Fibroblast of mammary gland (primary cell): ENCODE measurements at places on chromosomes 1 and 21.

DNA sequence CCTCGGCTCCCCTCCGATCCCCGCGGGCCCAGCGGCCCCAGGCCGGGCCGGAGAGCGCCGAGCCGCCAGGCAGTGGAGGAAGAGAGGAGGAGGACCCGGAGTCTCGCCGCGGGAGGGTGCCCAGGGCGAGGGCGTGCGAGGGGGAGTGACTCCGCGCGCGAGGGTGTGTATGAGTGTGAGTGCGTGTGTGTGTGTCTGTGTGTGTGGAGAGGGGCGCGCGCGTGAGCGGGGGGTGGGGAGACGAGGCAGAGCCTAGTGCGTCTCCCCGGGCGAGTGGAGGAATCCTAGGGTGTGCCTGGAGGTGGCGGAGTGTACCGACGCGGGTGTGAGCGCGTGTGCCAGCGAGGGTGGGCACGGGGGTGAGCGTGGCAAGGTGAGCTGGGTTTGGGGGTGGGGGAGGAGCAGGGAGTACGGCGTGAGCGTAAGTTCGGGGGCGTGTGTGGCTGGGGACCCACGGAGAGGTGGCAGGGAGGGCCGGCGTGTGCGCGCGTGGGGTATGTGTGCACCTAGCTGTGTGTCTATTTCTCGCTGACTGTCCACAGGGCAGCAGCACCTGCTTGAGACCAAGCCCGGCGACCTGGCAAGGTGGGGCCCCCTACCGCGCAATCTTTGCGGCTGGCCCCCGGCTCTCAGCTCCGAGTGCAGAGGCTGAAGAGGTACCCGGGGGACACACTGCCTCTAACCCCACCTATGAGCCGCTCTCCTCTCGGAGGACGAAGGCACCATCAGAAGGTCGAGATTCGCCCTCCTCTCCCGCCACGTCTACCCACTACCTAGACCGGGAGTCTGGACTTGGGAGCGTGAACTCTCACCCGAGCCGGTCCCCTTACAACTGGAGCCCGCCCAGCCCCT, 784 bp upstream of the KCND3 start:
- DNase-seq, result no peak

- no peak for DNase-seq
These were observed 205.3 kb upstream of the RAB4A start for GRCh38 chr1:229065613-229066012.

DNA sequence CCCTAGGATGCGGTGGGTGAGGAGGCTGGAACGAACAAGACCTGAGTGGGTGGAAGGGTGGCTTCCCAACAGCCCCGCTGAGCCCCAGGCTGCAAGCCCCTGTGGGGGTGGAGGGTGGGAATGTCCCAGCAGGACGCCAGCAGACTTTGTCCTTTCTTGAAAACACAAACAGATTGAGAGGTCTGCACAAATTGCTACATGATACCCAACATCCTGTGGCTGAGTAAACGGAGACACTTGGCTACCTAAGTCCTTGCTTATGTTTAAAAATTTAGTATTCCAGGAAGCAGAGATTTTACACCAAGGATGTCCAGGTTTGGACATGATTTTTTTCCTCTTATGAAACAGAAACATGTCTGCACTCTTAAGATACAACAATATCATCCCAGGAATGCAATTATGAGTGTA, 11.8 kb upstream of the F3 start:
- DNase-seq, result peak; percentile 62

DNA sequence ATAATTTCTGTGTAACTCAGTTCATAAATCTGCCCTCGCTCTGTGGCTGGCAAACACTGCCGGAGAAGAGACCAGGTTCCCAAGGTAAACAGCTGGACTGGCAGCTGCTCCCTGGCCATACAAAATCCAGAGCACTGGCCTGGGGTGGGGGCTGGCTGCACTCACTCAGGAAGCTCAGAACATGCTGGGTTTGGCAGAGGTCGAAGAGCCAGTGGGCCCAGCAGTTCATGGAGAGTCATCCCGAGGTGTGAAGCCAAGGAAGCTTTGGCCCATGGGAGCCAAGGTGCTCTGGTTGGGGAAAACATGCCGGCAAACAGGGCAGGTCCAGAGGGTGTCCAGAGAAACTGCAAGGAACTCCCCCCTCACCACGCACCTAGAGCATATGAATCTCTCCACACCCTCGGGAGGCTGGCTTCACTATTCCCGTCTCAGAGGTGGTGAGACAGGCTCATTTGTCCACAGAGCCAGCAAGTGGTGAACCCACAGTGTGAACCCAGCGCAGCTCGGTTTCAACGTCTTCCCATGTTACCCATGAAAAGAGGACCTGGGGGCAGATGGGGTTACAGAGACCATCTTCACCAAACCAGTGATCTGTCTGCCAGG, 102.4 kb downstream of the DMRTB1 start:
- DNase-seq, result no peak

- DNase-seq, result peak; percentile 32
These were observed 977 bp downstream of the LCA5L start for GRCh38 chr21:39444421-39445180.

- no peak for DNase-seq
These were observed 20.2 kb upstream of the ZNF436 start for GRCh38 chr1:23389837-23390321.

- DNase-seq, result no peak
These were observed 85.2 kb upstream of the TMPRSS2 start for GRCh38 chr21:41593051-41593759.

GRCh38 chr1:20385630-20386029, 95.0 kb downstream of the VWA5B1 start:
- no peak for DNase-seq

- no peak for DNase-seq
These were observed 3.0 kb downstream of the MYOG start for GRCh38 chr1:203082571-203083462.

DNA sequence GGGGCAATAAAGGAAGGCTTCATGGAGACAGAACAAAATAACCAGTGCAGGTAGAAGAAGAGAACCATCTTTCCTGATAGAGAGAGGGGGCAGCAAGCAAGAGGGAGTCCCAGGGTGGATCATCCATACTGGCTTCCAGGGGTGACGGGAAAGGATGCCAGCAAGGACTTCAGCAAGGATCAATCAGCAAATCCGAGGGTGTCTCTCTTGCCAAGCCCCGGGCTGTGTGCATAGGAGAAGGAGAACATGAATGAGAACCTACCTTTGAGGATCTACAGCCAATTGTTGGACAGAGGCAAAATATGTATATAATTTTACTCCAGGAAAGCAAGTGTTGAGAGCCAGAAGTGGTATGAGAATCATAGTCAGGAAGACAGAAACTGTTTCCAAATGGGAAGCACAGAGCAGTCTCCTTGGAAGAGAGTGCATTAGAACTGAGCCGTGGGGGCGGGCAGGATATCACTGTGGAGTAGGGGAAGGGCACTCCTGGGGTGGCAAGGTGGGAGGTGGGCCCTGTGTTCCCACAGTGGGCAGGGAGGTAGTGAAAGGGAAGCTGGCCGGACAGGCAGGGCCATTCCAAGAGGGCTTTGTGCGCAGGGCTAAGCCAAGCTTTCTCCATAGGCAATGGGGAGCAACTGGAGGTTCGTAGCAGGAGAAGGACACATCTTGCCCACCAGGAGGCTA, 1.1 kb upstream of the S100A9 start:
- no peak for DNase-seq

DNA sequence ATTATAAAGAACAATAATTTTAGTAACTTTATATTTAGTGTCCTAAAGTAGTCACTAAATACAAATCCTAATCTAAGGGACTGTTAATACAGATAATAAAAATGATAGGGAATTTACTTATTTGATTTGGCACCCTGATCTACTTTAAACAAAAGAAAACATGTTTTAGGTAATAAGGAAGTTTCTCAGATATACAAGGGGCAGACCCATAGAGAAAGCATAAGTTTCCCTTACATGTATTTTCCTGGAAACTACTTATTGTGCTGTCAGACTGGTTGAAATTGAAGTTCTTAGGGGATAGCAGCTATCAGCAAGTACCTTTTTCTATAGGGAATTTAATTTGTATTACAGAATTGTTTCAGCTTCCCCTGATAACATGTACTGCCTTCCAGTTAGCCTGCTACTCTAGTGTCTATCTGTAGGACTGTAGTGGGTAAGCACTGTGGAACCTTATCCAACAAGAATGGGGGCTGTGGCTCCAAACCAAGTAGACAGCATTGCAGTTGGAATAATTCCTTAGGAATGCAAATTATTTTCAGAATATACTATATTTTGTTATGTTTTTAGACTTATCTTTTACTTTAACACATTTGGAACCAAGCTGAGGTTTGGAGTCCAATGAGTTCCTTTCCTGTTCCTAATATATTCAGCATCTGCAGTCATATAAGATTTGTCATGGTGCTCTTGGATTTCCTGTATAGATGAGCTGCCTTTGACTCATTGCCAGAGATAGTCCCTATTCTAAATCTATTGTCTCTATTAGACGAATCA, 14.7 kb downstream of the MSH4 start:
- DNase-seq, result peak; percentile 42

- DNase-seq, result no peak
These were observed 46.5 kb upstream of the TENT5B start for GRCh38 chr1:27058966-27059669.

GRCh38 chr1:55718758-55719671, 503.9 kb upstream of the USP24 start:
- DNase-seq, result peak; percentile 100

DNA sequence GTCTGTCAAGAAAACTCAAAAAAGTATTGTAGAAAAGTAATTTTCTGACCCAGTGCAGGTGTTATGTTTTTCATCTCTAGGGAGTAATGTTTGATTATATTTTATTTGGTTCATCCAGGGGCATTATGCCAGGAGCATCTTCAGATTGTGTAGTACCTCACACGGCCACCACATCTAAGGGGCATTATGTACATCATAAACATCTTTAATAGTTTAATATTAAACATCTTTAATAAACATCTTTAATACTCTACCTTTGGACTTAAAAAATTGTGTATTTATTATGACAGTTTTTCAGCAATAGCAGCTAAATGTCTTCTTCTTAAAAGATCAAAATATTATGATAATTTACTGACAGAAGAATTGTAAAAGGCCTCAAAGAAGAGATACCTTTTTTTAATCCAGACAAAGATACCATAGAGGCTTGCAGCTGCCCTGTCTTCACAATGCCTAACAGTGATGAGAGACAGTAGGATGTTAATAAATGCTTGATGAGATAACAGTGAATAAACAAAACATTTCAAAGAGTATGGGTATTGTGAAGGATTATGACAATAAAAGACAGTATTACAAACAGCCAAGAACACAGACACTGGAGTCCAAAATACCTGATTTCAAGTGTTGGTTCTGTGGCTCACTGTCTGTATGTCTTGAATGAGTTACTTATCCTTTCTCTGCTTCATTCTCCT, 240.9 kb upstream of the ADGRL2 start:
- DNase-seq, result peak; percentile 30

DNA sequence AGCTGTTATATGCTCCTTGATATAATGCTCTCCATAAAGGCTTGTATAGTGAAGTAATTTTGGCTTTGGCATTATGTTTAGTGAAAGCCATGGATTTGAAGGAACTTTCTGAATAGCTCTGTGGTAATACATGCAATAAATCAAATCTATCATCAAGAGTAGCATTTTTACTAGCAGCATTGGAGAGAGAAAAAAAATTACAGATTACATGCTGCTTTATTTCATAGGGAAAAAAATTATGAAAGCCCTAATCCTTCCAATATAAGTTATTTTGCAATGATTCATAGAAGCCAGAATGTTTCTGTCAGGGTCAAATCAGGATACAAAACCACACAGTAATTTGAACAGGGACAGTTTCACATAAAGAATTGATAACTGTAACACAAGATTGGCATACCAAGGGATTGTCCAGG, 250.0 kb downstream of the SPATA17 start:
- DNase-seq, result peak; percentile 24

GRCh38 chr1:53822931-53823330, 15.2 kb downstream of the NDC1 start:
- DNase-seq, result no peak

GRCh38 chr21:43624339-43624738, 34.9 kb downstream of the HSF2BP start:
- DNase-seq, result no peak

GRCh38 chr1:161772397-161772796, 6.3 kb downstream of the ATF6 start:
- DNase-seq, result no peak

- no peak for DNase-seq
These were observed 543.5 kb upstream of the PTBP2 start for GRCh38 chr1:96178053-96178452.
